Astrocyte of the spinal cord (primary cell): ENCODE measurements at places on chromosomes 1 and 21.

- DNase-seq = no peak
Measured at GRCh38 chr1:79371802-79372201, 365.3 kb upstream of the ADGRL4 start.

DNA sequence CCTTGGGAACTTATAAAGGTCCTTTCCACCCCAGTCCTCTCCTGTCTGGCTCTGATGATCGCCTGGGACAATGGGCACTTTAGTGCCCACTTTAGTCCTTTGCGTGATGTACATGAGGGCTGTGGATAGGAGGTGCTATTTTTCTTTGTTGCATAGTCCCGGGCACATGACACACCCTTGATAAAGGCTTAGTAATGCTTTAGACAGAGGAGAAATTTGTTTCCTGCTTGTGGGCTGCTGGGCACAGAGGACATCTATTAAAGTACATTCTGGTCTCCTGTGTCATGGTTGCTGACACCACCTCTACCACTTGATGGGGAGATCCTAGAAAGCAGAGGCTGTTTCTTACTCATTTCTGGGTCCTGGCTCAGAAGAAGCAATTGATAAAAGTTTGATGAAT is 5.4 kb upstream of the KNCN start:
- peak; percentile 42 for DNase-seq

DNA sequence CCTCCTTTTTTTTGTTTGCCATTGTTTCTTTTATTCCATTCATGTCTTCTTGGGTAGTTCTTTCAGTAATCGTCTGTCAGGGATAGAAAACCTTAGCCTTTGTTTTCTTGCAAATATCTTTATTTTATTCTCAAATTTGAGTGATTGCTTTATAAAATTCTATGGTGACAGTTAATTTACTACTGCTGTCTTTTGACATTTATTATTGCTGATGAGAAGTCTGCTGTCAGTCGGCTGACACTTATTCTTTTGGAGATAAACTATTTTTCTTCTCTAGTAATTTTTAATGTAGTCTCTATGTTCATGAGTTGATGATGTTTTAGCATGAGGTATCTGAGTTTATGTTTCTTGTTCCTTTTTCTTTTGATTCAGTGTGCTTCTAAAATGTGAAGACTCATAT is 983.8 kb downstream of the TTLL7 start:
- no peak for DNase-seq

GRCh38 chr1:50412813-50413476 is 10.3 kb downstream of the DMRTA2 start:
- DNase-seq = no peak

- DNase-seq = no peak
Measured at GRCh38 chr1:25698252-25698651, 81.7 kb downstream of the MAN1C1 start.

DNA sequence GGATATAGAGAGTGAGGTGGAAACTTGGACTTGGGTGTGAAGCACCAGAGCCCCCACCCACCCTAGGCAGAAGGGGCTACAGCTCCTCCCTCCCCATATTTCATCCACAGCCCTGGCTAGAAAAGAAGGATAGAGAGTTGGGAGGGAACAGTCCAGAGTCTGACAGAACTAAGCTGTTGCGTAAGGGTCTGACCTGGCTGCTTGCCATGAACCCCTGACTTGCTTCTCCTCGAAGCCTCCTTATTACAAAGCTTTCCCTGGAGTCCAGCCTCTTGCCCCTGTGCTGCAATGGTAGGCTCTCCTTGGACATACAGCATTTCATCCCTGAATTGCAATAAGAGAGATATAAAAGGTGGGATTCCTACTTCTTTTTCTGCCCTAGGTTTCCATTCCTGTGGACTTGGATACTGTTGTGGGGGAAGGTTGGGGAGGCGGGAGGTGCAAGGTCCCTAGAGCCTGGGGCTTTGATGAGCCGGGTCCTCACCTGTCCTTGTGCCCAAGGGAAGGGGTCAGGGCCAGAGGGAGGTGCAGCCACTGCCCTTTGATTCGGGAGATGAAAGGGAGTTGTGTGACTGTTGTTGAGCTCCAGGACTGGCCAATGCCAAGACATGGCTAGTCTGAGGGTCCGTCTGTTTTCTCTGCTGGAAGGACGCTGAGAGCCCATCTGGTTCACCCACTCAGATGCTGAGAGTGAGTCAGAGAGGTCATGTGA is 2.7 kb downstream of the RHBG start:
- DNase-seq = no peak

DNA sequence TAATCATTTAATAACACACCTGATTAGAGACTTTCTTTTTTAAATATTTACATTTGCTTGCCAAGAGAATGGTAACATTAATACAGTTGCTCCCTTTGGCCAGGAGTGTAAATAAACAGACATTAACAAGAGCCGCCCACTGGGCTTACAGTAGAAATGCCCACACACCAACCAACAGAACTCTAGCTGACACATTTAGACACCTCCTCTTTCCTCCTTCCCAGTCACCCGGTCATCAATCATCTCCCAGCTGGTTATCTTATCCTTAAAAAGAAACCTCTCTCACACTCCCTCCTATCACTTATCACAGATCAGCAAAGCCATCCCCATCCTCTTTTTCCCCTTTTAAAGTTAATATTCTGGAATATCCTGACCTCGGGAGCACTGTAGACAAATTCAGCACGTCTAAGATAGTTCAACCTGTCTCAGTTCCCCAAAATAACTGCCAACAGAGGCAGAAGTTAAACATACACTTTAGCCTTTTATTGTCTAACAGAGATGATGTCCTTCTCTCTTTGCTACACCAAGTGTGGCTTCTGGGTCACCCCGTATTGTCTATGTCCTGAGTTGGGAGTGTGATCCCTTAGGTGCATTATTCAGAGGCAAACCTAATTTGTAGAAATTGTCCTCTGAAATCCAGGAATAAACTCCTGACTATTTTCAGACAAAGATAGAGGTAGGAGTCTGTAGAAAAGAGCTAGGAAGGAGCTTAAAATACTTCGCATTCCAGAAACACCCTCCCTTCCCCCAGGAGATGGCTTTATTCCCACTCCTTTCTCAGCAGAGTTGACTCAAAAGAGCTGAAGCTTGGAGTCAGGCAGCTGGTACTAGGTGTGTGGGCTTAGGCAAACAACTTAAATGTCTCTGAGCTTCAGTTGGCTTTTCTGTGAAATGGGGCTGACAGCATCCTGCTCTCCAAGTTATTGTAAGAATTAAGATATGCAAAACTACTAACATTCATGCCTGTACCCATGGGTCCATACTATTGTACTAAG is 8.8 kb downstream of the MYCL start:
- DNase-seq = peak; percentile 78

DNA sequence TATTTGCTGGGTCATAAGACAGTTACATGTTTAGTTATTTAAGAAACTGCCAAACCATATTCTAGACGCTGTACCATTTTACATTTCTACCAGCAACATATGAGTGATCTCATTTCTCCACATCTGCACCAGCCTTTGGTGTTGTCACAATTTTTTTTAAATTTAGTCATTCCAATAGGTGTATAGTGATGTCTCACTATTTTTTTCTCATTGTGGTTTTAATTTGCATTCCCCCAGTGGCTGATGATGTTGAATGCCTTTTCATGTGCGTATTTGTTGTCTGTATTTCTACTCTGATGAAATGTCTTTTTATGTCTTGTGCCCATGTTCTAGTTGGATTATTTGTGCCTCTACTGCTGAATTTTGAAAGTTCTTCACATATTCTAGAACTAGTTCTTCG is 38.4 kb downstream of the NFASC start:
- no peak for DNase-seq

GRCh38 chr1:6732942-6733341 is 31.3 kb upstream of the DNAJC11 start:
- no peak for DNase-seq

- DNase-seq = no peak
Measured at GRCh38 chr1:147625362-147625995, 44.8 kb downstream of the ACP6 start.

GRCh38 chr1:89440911-89441310 is 77.1 kb downstream of the GBP6 start:
- DNase-seq = no peak

DNA sequence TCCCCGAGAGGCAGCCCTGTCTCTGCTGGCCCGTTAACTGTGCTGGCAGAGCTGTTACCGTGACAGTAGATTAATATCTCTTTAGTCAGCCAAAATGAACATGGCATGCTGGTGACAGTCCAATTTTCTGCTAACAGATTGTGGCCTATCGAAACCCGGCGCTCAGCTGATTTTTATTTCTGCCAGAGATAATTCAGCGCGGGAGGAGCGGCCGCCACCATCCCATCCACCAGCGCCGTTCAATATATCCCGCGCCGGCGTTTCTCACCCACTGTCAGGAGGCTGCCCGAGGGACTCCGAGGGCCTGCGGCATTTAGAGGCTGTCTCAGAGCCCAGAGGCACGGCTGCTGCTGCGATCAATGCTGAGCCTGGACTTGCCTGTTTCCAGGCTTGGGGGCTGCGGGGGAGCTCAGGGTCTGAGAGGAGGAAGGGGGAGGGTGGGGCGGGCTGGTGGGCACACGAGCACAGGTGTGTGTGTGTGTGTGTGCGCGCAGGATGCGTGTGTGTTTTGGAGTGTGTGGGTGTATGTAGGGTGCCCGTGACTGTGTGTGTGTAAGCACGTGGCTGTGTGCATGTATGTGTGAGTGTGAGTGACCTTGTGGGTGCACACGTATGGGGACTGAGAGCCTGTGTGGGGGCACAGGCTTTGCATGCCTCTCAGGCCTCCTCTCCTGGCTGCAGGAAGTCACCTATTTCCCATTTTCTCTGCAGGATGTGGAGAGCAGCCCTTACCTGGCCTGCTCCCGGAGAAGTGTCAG is 109.7 kb upstream of the ACTRT2 start:
- DNase-seq = no peak

DNA sequence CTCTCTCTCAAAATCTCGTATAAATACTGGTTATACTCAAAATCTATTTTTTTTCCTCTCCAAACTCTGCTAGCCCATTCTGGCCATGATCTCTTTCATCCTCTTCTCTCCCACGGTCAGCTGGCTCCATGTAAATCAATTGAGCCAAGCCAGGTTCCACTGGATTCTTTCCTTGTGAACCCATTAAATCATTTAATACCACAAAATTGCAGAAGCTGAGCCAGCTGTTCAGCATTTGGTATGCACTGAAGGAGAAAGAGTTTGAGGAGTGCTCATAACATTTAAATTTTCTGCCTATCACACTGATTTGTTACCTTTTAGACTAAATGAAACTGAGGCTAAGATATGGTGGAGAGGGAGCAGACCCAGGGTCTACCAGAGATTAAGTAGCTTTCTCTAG is 29.1 kb upstream of the TADA1 start:
- DNase-seq = peak; percentile 73

DNA sequence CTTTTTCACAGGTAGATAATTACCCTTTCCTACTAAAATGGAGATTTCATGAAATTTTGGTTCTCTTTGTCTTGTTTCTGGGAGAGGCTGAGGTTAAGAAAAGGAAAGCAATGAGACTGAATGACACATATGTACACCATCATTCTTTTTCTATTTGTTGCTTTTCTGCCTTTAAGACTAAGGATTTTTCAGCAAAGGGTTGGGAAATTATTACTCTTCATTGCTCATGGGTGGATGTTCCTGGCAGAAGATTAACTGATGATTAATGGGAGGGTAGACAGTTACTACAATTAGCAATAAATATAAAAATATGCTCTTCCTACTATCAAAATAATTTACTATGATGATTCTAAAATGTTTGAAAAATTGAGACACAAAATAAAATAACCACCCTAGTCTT is 316.5 kb upstream of the USP24 start:
- DNase-seq = no peak

GRCh38 chr1:112872551-112872962 is 83.4 kb downstream of the SLC16A1 start:
- DNase-seq = no peak

DNA sequence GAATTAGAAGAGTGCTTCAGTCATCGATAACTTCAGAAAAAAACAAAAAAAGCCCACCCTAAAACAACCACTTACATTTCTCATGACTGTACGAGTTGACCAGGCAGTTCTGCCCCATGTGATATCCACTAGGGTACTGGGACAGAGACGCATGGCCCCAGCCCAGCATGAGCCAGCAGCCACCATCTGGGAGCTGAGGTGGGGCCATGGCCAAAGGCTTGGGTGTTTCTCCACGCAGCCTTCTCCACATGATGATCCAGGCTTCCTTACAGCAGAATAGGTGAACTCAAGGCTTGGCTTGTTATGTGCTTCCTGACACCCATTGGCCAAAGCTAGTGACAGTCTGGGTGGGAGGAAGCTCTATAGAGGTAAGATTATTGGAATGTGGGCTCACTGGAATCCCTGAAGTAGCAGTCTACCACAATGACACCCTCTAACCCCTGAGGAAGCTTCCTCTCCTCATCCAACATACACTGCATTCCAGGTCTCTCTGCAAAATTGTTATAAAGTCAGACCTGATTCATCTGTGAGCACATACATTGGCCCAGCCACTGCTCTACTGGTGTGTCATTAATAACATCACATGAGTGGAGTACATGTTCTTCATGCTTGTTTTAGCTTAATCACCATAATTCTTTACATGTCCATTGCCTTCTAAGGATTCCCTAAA is 66.3 kb upstream of the NTPCR start:
- DNase-seq = peak; percentile 24

- DNase-seq = no peak
Measured at GRCh38 chr21:10463156-10463555, 58.2 kb upstream of the TPTE start.

DNA sequence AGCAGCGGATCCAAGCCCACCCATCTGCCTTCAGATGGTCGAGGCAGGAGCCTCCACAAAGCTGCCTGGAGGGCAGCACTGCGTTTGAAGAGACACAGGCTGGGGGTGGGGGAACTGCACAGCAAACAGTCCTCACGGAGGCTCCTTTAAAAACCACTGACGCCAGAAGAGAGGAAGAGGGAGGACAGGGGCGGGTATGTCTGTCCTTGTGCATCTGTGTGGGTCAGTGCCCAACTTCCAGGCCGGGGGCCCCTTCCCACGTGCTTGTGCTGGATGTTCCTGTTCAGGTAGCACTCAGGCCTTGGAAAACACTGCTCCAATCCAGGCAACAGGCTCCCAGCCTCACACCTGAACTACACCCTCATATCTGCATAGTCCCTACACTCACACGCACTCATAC is 7.7 kb downstream of the AHDC1 start:
- no peak for DNase-seq

GRCh38 chr1:198254948-198255347 is 98.2 kb downstream of the NEK7 start:
- no peak for DNase-seq

DNA sequence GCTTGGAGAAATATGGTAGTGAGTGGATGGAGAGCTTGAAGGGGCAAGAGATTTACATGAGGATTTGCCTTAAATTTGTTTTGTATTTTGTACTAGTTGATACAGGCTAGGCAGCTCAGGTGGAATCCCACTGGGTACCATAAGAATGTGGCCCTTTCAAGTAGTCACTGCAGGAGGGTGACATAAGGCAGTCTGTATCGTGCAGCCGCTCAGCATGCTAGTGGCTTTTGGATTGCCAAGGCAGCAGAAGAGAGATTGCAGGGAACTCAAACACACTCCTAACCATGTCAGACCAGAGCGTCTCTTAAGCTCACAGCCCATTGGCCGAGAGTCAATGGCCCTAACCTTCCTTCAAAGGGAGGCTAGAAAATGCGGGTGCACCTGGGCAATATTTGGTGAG is 420.0 kb downstream of the ADGRL2 start:
- no peak for DNase-seq
